Renal pelvis (tissue), 12 donors: ENCODE measurements at places on chromosomes 1 and 21. TPM values are rescaled to one million over a fixed set of nuclear protein-coding genes. Genes with fewer than 3 reads are reported as not detected.

The RAB4A gene
- polyA plus RNA-seq: 62.5 TPM

GRCh38 chr1:6803357-6803756 is 18.1 kb downstream of the CAMTA1 start:
- no peak for DNase-seq

GRCh38 chr1:30378003-30378596 is 345.3 kb downstream of the MATN1 start:
- DNase-seq: no peak

GRCh38 chr1:69172003-69173000 is 395.4 kb upstream of the LRRC7 start:
- DNase-seq: no peak

GRCh38 chr1:111110197-111110899 is 29.5 kb downstream of the DRAM2 start:
- peak; percentile 17 for DNase-seq
